ENCODE measurements at places on chromosomes 13 and 19.

GRCh38 chr19:44212866-44213346 lies 574 bp downstream of the ZNF227 start:
- no peak for DNase-seq

DNA sequence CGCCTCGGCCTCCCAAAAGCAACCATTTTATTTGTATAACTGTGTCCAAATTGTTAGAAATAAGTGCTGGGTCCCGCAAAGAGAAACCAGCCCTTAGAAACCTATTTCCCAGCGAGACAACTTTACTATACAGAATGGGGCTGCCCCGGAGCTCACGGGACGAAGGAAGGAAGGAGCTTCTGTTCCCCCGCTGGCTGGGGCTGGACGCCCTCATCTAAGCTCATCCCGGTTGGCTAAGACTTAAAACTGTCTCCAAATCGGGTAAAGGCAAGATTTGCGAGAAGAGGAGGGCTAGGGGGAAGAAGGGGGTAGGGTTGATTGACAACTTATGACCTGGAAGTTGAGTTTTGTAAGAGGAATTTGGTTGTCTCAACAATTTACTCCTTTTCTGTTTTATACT lies 12.3 kb upstream of the BSG start:
- DNase-seq = no peak

GRCh38 chr19:18435842-18436670 lies 1.9 kb downstream of the ISYNA1 start:
- no peak for DNase-seq

- DNase-seq = no peak
Measured at GRCh38 chr19:44623080-44623479, 9.7 kb downstream of the IGSF23 start.

DNA sequence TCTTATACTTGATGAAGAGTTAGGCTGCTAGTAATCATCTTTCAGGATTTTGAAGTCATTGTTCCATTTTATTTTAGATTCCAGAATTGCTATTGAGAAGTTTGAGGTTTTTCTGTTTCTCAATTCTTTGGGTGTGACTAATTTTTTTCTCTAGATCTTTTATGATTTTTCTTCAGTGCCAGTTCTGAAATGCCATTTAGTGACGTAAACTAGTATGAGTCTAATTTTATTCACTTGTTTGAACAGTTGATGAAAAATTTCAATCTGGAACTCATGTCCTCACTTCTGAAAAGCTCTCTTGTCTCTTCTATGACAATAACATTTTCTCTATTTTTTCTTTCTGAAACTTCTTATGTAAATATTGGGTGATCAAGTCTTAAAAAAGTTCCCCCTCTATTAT lies 188.5 kb upstream of the HTR2A start:
- DNase-seq = no peak

DNA sequence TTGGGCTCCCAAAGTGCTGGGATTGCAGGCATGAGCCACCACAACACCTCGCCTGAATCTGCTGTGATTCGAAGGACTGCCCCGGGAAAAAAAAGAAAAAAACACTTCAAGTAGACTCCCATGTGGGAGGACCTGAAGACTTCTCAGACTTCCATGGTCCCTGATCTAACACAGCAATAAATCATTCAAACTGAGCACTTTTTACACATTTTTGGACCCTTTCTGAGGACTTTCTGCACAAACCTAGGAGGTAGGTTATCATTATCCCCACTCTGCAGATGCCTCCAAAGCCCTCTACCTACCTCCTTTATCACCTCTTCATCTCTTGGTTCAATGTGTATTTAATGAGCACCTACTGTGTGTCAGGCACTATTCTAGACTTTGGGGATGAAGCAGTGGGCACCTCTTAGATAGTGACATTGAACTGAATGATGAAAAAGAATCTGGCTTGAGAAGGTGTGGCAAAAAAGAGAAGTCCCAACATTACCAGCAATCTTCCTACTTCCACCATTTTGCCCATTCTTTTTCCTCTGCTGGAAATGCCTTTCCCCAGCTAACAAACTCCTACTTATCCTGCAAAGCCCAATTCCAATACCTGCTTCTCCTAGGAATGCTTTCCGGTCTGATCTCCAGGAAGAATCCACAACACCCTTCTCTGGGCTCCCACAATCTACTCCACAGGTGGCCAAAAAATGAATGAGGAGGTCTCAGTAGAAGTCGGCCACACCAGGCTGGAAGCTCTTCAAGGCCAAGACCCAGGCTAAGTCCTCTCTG lies 1.6 kb upstream of the CLPP start:
- DNase-seq = no peak

DNA sequence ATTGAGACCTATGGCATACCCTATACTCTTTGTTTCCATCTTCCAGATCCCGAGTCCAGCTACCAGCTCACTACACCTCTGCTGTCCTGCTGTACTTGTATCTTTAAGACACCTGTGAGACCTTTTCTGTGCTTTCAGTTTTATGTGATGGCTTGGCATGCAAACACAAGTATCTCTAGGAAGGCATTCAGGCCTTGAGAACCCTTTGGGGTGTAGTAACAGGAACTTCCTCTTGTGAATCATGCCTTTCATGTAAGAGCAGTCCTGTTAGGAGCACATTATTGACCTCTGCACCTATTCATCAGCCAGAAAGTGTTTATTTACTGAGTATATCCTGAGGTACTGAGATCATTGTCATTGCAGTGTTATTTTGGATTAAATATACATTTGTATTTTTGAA lies 87.0 kb upstream of the HTR2A start:
- DNase-seq = peak; percentile 28

All from GM13977 (cell line).